NCI-H1092 (cell line): ENCODE measurements at places on chromosomes 16 and 17.

- no peak for DNase-seq
These were observed 25.6 kb downstream of the GOSR2 start for GRCh38 chr17:46948544-46948943.

DNA sequence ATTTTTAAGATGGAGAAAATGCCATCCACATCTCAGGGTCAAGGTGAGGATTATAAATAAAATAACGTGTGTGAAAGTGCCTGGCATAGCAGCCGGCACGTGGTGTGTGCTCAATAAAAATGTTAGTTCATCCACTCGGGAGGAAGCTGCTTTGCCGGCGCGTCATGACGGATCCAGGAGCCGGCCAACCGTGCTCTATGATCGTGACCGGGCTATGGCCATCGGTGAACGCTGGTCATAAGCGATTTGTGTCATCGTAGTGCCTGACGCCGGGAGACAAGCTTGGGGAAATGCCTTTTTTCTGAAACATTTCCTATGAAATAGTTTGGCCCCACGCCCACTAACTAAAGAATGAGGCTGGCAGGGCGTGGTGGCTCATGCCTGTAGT is 74.0 kb downstream of the CMC2 start:
- DNase-seq, result no peak

DNA sequence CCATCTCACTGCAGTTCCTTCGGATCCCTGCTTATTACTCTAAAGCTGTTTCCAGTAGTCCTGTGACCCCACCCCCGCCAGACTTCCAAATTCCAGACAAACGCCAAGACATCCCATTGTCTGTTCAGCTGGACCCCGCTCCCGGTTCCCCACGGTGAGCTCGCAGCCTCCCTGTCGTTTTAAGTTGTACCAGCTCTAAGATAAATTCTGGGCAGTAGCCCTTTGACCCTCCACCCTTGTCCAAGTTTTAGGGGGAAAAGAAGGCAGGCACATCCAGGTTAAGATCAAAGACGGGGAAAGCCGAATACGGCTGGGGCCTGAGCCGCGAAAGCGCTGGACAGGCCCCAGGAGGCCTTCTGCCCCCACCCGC is 589 bp downstream of the ARL6IP1 start:
- no peak for DNase-seq

DNA sequence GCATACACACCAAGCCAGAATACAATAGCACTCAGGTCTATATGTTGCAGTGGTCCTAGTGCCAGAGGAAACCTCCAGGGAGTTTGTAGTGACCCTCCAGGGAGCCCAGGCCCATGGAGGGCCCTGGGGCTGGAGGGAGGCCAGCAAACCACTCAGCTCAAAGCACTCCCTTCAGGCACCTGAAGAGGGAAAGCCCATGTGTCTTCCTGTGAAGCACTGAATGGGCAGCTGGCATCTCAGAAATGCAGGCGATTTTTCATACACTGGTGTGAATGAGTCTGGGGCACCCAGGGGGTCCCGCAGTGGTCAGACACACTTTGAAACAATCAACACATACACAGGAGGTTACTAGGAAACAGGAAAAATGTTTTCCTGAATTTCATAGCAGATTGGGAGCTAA is 12.8 kb downstream of the TBC1D26 start:
- peak; percentile 84 for DNase-seq

- no peak for DNase-seq
These were observed 563 bp downstream of the ZCCHC14 start for GRCh38 chr16:87492291-87492630.

- DNase-seq, result no peak
These were observed 454.1 kb downstream of the HS3ST3B1 start for GRCh38 chr17:14755002-14755401.

DNA sequence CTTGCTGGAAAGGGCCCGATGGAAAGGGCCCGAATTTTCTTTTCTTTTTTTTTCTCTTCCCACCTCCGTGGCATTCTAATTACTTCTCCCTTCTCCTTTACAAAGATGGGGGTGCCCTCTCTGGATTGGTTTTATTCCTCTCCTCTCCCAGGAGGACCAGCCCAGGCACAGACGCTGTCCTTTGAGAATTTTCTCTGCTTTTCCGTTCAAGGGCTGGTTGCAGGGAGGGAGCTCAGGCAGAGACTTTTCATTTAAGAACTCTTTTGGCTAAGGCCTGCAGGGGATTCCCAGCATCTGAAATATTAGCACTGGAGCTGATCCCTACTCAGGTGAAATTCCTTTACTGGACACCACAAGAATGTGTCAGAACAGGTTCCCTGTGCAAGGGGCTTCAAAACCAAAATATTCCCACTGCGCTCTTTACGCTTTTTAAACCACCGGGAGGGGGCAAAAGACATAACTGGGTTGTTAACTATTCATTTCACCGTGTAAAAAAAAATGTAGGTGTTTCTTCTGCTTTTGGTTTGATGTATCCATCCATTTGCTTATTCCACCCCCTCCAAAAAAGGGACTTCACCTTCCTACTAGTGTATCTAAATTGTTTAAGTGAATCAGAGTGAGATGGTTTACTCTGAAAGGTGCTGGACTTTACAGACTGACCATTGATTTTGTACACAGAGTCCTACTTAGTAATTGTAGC is 1.4 kb downstream of the NFAT5 start:
- no peak for DNase-seq
